Endodermal cell (in vitro differentiated cells): ENCODE measurements at places on chromosomes 5 and 9. TPM values are rescaled to one million over a fixed set of nuclear protein-coding genes. Genes with fewer than 3 reads are reported as not detected.

PCDHA1 gene
- 0.18 to 0.26 TPM (median 0.19 TPM) in 3 replicates for total RNA-seq

IL9 gene
- not detected in 2 replicates for total RNA-seq

PFN3 gene
- total RNA-seq: not detected in 2 replicates

HCN1 gene
- 4.0 and 5.9 TPM in 2 replicates for total RNA-seq

HAND1 gene
- 3.2 TPM in 1 of 3 replicates, not detected in the others for total RNA-seq

TIMD4 gene
- total RNA-seq: not detected in 3 replicates

PNPLA7 gene
- total RNA-seq: 2.3 and 2.4 TPM in 2 replicates

CTXN3 gene
- not detected in 3 replicates for total RNA-seq

GEMIN5 gene
- total RNA-seq: 26.4 to 47.0 TPM (median 27.9 TPM) in 3 replicates
